SK-MEL-5 (cell line): ENCODE measurements at places on chromosomes 6 and 20.

DNA sequence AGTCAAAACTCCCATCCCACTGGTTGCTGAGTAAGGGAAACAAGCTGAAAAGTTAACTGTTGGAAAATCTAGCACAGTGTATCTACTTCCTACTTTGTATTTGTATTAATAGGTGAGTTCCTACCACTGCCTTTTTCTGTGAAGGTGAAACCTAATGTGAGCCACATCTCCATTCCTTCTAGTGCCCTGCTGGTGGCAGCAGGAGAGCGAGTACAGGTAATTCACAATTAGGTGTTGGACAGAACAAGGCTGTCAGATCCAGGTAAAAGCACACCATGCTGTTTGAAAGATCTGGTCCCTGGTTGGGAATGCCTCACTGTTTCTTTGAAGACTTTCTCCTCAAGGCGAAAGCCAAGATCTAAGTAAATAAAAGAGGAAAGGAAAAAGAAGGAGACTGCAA lies 528.4 kb downstream of the PKHD1 start:
- peak; percentile 14 for DNase-seq

DNA sequence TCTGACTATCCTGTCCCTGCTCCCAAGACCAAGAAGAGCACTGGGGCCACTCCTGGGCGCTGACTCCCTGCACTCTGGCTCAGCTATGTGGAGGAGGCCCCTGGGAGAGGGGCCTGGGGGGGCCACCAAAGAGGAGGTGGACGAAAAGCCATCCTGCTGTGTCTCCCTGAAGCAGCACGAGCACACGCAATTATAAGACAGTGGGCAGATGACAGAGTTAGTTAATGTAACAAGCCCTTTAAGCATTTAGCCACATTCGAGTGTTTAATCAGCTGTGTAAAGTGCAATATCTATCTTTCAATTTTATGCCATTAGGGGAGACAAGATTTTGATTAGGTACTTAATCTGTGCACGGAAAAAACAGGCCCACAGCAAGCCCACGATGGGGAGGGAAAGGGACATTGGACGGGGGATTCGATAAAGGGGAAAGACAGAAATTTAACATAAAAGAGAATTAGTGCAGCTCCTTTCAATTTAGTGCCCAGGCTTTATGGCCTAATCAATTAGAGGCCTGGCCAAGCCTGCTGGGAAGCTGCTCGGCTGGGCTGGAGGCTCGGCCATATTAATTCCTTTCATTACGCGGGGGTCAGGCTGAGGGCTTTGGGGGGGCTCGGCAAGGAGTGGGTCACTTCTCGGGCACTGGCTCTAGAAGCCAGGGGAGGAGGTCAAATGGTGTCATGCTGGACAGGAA lies 286.2 kb downstream of the DHX35 start:
- no peak for DNase-seq

- no peak for DNase-seq
Observed at GRCh38 chr20:3041854-3042409, 1.5 kb upstream of the GNRH2 start.

- DNase-seq = no peak
Observed at GRCh38 chr20:58969439-58969838, 11.6 kb upstream of the NELFCD start.

- DNase-seq = no peak
Observed at GRCh38 chr20:59690976-59691375, 86.6 kb downstream of the PHACTR3 start.

DNA sequence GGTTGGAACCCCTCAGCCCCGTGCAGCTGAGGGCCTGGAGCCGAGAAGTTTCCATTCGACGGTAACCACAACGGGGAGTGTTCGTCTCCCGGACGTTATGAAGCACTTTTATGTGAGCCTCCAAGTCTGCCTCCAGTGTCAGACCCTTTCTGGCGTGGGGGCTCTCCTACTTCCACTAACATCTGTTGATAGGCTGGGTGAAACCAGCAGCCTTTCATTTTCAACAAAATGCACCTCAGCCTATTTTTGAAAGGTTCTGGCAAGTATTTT lies 257.4 kb downstream of the THBS2 start:
- DNase-seq = no peak

GRCh38 chr20:651713-652614 lies 1.0 kb downstream of the SRXN1 start:
- DNase-seq = no peak

DNA sequence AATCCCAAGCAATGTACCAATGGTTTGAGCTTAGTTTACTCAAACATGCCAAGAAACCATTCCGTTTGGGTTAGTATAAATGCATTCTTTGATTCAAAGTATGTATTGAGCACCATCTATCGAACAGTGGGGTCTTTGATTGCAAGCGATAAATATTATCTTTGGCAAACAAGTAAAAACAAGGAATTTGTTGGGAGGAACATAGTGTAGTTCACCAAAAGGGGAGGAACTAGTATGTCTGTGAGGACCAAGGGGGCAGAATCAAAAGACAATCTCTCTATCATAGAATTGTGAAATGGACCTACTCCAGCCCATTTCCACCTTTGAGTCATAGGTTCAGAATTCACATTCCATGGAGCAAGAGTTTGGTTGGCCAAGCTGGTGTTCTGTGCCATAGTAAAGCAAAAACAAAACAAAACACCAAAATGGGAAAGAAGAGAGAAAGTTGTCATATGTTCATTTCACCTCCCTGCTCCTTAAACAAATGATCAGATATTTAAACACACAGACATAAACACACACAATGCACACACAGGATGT lies 266.0 kb downstream of the TSHZ2 start:
- DNase-seq = no peak

DNA sequence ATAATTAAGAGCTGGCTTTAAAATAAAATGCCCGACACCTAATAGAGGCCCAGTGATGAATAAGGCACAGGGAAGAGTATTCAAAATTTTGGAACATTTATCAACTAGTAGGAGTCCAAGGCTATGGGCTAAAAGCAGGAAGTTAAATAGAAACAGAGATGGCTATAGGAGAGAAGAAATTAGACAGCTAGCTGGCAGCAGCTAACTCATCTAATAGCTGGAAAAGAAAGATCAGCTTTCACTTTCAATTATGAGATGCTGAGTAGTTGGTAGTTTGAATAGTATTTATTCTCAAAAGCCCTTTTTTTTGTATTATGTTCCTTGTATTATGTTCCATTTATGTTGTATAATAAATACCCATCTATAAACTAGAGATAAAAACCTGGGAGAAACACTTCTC lies 215.7 kb downstream of the SLC35F1 start:
- DNase-seq = no peak

GRCh38 chr20:19382386-19383340 lies 170.2 kb downstream of the SLC24A3 start:
- DNase-seq = no peak

- no peak for DNase-seq
Observed at GRCh38 chr20:45835329-45835765, 1.7 kb downstream of the SNX21 start.

DNA sequence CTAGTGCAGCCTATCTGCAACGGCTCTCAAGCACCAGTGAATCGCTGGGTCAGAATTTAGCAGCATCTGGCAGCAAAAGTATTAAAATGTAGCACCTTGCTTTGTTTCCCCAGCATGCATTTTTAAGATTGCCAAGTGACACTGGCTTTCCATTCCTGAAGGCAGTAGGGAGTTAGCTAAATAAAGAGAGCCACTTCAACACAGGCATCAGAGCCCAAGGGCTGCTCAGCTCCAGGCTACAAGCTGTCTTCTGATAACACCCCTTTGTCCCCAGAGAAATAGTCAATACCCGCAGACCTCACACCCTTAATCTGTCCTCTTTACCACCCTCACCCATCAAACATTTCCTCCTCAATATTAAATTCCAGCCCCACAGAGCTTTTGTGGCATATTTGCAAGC lies 19.7 kb upstream of the MDFI start:
- DNase-seq = no peak

DNA sequence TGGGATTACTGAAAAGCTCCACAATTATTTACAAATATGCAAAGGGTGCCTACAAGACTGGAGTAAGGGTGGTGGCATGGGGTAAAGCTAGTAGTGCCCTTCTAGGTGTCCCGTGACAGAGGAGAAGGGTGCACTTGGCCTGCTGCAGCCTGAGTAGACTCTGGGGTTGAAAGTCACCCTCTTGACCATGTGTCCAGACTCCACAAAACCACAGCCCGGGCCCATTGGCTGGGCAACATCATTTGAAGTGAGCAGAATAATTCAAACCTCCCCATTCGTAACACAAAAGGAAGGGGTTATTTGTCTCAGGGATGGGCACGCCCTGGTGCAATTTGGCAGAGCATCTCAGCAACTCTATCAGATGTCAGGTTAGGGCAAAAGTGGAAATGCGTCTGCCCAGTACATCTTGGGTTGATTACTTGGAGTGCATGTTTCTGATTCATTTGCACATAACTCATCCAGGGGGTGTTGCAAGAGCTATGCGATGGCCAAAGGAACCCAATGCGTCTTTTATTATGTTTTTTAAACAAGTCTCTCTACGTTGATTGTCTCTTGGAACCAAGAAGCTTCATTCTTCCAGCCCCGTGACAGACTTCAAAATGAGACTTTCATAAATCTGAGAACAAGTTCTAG lies 56.7 kb downstream of the ISM1 start:
- no peak for DNase-seq

DNA sequence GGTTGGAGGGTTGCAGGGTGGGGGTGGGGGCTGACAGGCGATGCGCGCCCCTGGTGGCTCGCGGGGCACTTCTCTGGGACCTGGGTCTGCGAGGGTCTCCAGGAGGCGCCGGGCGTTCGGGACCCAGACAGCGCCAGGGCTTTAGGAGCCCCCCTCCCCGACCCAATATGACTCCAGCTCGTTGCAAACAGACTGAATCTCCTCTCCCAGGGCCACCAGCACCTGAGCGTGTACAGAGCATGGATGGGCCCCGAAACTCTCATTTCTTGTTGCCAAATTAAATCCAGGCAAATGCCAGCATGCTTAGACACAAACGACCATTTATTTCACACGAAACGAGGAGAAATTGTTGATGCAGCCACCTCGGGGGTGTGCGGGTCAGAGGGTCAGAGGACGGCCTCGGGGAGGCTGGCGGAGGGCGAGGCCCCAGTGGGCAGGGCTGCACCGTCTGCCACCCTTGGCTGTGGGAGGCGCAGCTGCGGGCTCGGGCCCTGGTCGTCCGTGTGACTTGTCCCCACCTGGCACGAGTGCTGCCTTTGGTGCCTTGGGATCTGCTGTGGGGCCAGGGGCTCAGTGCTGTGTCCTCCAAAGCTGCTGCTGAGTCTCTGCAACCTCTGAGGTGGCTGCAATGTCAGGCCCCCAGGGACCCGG lies 20.9 kb upstream of the GATA5 start:
- DNase-seq = peak; percentile 45

- no peak for DNase-seq
Observed at GRCh38 chr6:49550492-49551077, at the start of gene C6orf141. C6orf141 (plus strand) TSS chr6:49550668; CDS start chr6:49550793, 125 bp downstream.

- DNase-seq = peak; percentile 30
Observed at GRCh38 chr6:29967379-29968010, 25.2 kb downstream of the HLA-A start.
